ENCODE measurements at places on chromosomes 16 and 17. TPM values are rescaled to one million over a fixed set of nuclear protein-coding genes. Genes with fewer than 3 reads are reported as not detected.
A peak's percentile ranks its signal among the peaks of the same experiment; 100 is the strongest.

BRIP1 gene
- total RNA-seq = 1.1 TPM

DNA sequence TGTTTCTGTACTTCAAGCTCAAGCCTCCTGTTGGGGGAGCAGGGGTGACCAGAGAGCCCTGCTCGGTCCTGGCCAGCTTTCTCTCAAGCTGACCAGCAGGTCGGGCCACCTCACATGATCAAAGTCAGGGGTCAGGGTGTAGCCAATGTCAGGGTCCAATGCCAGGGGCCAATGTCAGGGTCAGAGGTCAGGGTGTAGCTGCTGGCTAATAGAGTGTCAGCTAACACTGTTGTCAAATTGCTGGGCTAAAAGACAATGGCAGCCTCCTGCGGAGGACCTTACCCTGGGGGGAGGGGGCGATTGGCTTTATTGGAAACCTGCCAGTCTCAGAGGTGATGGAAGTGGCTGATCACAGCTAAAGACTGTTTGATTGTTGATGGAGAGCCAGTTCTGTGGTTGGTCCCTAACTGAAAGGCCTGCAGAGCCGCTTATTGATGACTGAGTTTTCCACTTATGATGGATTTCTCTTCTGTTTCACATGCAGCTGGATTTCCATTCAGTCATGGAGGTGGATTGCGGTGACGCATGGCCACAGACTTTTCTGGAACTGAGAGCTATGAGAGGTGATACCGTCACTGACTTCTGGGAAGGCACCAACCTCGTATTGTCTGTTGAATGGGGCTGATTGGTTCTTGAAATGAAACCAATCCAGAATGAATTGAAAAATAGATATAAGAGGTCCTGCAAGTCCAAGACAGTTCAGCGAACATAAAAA, 97.4 kb upstream of the ZFHX3 start:
- H3K36me3 ChIP-seq = no peaks in the 10 kb centered on the region
- no peak overlapping the region for H3K27ac ChIP-seq
- no peak for DNase-seq
- no peak overlapping the region for H3K4me3 ChIP-seq
- H3K27me3 ChIP-seq = no peaks in the 10 kb centered on the region
- peaks cover 5% of the 10 kb centered on the region for H3K4me1 ChIP-seq

DNA sequence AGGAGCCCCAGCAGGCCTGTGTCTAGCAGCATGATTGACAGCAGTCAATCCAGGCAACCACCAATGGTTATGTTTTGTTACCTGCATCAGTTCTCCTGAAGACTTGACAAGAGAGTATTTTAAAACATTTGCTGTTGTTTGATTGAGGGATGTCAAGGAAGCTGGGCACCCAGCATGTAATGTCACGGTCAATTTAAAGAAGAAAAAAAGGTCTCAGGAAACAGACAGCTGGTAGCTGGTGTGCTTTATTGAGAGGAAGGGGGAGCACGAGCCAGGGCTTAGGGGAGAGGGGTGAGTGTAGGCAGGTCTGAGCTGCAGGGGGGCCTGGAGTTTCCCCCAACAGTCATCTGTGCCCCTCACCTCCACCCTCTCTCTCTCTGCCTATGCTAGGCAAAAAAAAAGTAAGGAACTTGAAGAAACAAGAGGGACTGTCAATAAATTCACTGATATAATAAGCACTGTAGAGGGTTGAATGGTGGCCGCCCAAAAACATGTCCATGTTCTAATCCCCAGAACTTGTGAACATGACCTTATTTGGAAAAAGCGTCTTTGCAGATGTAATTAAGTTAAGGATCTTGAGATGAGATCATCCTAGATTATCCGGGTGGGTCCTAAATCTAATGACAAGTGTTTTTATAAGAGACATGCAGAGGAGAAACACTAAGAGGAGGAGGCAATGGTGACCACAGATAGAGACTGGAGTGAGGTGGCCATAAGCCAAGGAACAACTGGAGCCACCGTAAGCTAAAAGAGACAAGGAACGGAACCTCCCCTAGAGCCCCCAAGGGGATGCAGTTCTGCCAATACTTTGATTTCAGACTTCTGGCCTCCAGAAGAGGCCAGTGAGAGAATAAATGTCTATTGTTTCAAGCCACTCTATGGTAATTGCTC, 14.5 kb downstream of the TSPOAP1 start:
- H3K4me1 ChIP-seq = peaks cover 3% of the 10 kb centered on the region
- H3K4me3 ChIP-seq = no peak overlapping the region
- no peak for DNase-seq
- no peaks in the 10 kb centered on the region for H3K27me3 ChIP-seq

DNA sequence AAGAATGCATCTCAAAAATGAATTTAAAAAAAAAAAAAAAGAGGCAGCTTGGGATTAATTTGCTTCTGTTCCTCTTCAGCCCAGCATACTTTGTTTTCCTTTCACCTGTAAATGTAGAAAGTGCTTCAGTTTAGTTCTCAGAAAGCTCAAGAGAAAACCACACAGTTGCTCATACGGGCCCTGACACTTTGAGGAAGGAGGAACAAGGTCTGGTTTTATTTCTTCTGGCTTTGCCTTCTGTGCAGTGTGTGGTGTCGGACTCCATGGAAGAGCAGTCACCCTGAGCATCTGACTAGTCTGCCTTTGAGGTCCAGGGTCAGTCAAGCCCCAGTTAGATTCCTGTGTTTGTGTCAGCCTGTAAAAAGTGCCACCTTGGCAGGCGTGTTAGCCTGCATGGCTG, 27.6 kb downstream of the NMT1 start:
- peaks cover 39% of the 10 kb centered on the region for H3K4me1 ChIP-seq
- H3K4me3 ChIP-seq = no peak overlapping the region
- no peak overlapping the region for H3K27ac ChIP-seq
- DNase-seq = no peak

GRCh38 chr16:11367483-11367906, 22.2 kb downstream of the RMI2 start:
- peaks cover 2% of the 10 kb centered on the region for H3K27me3 ChIP-seq
- peak; percentile 25 for DNase-seq

CES3 gene
- 616 TPM for total RNA-seq

GRCh38 chr17:61578645-61579044, 12.4 kb downstream of the NACA2 start:
- H3K27me3 ChIP-seq = peaks cover 40% of the 10 kb centered on the region
- H3K36me3 ChIP-seq = no peaks in the 10 kb centered on the region
- H3K4me1 ChIP-seq = no peaks in the 10 kb centered on the region
- H3K4me3 ChIP-seq = no peak overlapping the region

- H3K4me3 ChIP-seq = no peak overlapping the region
- H3K27ac ChIP-seq = no peak overlapping the region
- no peaks in the 10 kb centered on the region for H3K27me3 ChIP-seq
- H3K36me3 ChIP-seq = no peaks in the 10 kb centered on the region
- no peak for DNase-seq
- H3K4me1 ChIP-seq = no peaks in the 10 kb centered on the region
These were observed 36.4 kb upstream of the VPS4A start for GRCh38 chr16:69274699-69275235.

DNA sequence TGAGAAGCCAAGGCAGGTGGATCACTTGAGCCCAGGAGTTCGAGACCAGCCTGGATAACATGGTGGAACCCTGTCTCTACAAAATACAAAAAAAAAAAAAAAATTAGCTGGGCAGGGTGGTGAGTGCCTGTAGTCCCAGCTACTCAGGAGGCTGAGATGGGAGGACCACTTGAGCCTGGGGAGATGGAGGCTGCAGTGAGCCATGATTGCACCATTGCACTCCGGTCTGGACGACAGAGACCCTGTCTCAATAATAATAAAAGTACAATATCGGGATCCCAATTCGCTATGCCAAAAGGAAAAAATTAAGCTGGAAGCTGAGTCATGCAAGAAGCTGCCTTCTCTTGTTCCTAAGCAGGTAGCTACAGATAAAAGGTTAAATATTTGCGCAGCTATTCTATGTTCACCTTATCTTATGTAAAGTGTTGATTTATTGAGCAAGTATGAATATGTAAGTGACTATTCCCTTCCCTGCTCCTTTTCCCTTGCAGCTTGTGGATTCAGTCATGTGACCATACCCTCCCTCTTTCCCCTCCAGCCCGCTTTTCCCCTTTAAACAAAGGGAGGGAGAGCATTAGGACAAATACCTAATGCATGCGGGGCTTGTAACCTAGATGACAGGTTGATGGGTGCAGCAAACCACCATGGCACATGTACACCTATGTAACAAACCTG, 112.0 kb downstream of the LITAF start:
- no peaks in the 10 kb centered on the region for H3K27me3 ChIP-seq
- no peaks in the 10 kb centered on the region for H3K36me3 ChIP-seq
- no peak for DNase-seq
- H3K4me1 ChIP-seq = no peaks in the 10 kb centered on the region
